ACHN (cell line): ENCODE measurements at places on chromosomes 4 and X.

GRCh38 chr4:153816542-153816941 is 27.7 kb upstream of the SFRP2 start:
- DNase-seq: no peak

DNA sequence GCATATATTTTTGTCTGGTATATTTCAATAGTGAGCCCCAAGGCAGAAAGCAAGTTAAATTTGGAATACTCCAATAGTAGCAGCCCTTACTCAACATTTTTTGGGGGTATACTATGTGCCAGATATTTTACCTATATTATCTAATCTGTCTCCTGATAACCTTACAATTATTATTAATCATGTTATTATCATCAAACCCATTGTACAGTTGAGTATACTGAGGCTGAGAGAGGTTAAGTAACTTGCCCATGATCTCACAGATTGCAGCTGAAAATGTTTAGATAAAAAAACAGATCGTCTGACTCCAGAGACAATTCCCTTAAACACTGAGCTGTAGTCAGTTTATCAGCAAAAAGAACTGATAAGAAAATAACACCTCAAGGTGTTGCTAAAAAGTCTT is 6.5 kb upstream of the RBBP7 start:
- no peak for DNase-seq

GRCh38 chr4:173522951-173523395 is 7.1 kb downstream of the HAND2 start:
- no peak for DNase-seq

GRCh38 chrX:125544031-125544660 is 224.5 kb downstream of the TEX13C start:
- DNase-seq: no peak

DNA sequence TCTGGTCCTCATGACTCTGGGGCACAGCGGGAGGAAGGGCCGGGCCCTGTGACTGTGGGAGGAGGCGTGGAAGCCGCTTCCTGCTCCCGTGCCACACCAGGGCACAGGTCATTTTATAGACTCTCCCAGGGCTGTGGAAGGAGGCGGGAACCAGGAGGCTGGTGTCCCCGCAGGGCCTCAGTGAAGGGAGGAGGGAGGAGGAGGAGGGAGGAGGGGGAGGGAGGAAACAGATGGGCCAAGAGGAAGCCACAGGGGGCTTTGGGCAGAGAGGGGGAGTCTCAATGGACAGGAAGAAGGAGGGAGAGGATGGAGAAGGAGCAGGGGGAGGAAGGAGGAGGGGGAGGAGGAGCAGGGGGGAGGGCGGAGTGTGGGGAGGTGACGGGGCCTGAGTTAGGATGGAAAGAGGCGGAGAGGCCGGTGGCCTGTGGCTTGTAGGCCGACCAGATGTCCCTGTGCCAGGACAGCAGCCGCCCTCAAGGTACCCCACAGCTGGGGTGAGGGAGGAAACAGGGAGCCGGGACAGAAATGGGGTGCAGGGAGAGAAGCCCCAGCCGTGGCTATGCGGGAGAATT is 6.2 kb upstream of the PLCXD1 start:
- DNase-seq: no peak

GRCh38 chrX:17703201-17703600 is 34.1 kb upstream of the SCML1 start:
- DNase-seq: no peak

DNA sequence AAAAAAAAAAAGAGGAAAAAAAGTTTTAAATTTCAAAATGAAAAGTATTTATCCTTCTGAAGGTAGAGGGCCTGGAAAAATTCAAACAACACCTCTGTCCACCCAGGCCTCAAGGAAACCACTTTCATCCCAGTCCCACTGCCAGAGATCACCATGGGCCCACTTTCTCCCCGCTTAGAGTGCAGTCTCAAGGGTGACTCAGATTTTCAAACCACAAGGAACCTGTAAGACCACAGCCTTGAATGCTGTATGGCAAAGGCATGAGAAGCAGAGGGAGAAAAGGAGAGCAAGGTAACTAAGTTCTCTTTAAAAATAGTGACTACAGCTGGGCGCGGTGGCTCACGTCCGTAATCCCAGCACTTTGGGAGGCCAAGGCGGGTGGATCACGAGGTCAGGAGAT is 87.9 kb upstream of the PACRGL start:
- peak; percentile 7 for DNase-seq

GRCh38 chrX:147877726-147878125 is 34.0 kb upstream of the FMR1 start:
- DNase-seq: no peak

DNA sequence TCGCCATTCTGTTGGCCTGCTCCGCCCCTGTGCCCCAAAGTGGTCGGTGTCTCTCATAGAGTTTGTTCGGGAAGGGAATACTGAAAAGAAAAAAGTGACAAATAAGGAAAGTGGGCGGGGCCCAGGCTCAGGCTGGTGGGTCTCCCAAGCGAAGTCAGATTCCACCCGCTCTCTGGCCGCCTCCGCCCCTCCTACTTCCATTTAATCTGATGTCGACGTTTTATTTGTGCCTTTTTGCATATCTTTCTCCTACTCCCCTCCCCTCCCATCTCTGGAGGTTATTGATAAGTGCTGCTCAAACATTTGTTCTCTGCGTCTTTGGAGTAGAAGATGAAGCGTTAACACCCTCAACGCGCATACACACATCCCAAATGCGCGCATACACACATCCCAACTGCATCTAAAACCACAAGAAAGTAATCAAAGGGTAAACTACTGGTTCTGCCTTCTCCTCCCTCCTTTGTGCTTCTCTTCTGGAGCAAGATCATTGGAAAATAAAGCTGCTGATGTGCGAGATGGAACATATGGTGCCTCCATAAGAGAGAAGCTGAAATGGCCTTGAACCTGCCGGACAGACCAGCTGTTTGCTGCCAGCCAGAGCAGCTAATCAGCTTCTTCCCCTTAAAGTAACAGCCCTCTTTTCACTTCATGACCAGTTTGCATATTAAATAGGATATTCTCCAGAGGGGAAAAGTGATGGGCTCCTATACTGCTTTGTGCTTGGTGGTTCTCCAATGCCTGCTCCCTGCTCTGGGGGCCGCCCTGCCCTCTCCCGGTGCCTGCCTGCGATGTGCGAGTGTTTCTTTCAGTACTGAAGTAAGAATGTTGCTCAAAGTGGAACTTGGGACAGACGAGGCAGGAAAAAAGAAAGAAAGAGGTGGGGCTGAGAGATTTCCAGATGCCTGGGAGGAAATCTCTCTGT is 3.1 kb downstream of the MAMLD1 start:
- DNase-seq: peak; percentile 37

DNA sequence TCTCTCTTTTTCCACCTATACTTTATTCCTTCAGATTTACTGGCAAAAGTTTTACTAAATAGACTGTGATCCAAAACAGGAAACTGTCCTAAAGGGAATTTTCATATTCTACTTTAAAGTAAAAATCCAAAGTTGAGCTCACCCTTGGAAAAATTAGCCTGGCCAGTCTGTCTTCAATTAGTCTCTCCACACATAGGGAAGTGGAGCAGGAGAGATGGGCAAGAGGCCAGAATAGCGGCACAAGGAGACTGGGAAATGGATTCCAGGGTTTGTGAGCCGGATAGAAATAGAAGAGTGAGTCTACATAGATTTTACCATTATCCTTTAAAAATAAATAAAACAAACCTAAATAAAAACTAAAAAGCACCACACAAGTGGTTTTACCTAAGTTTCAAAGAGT is 16.2 kb upstream of the FRMD7 start:
- no peak for DNase-seq

DNA sequence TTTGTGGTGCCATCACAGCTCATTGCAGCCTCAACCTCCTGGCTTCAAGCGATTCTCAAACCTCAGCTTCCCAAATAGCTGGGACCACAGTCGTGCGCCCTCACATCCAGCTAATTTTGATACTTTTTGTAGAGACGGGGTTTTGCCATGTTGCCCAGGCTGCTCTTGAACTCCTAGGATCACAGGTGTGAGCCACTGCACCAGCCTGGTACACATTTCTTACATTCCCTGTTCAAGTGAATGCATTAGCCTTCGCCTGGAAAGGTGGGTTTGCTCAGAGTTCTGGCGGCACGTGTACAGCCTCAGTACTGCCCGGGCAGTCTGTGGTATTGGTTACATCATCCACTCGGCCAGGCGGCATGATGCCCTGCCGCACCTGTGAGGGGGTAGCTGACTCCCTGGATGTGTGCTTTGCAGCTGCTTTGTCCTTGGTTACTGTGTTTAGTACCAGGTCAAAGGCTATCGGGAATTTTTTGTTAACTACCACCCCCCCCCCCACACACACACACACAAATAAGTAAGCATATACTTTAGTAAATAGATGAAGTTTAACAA is 57.1 kb downstream of the TNIP2 start:
- no peak for DNase-seq

- no peak for DNase-seq
Observed at GRCh38 chrX:150983521-150984168, 510 bp downstream of the HMGB3 start.

DNA sequence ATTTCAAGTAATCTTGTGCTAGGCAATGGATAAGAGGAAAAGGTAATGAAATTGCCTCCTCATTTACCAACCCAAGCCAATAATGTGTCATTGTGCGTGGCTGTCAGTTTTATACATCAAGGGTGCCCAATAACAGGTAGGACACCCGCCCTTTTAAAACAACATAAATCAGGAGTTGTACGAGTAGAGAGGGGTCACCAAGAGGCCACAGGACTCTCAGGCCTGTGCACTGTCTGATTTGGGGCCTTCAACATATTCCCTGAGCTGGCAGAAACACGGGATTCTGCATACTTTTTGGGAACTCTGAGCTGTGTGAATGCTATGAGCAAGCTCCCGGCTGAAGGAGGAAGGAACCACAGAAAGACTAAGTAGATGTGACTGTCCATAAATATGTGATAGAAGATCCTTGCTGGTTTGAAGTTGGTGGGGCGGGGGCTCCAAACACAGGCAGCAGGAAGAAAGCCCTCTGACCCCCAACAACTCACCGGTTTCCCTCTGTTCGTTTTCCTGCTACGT is 82.7 kb upstream of the MAML3 start:
- DNase-seq: no peak

GRCh38 chr4:689723-690122 is 772 bp upstream of the SLC49A3 start:
- DNase-seq: no peak

GRCh38 chr4:186020793-186021407 is 48.1 kb upstream of the TLR3 start:
- no peak for DNase-seq

DNA sequence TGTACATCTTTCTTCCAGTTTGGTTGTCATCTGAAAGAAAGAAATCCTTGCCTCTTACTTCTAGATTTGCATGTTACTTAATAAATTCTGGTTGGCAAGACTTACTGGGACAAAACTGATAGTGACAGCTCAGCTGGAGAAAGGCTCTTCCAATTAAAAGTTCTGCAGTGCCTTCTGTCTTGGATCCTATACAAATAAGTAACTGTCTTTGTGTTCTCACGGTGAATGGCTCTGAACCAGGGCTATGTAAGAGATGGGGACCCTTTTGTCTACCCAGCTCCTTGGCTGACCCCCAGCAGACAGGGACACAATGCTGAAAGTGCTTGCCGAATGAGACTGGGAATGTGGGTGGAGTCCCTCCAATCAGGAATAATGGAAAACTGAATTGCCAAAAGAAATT is 89.5 kb downstream of the AASDH start:
- DNase-seq: no peak

- DNase-seq: no peak
Observed at GRCh38 chr4:3062471-3062870, 11.9 kb downstream of the HTT-AS start.

GRCh38 chrX:48751343-48751742 is 10.2 kb upstream of the GLOD5 start:
- no peak for DNase-seq

DNA sequence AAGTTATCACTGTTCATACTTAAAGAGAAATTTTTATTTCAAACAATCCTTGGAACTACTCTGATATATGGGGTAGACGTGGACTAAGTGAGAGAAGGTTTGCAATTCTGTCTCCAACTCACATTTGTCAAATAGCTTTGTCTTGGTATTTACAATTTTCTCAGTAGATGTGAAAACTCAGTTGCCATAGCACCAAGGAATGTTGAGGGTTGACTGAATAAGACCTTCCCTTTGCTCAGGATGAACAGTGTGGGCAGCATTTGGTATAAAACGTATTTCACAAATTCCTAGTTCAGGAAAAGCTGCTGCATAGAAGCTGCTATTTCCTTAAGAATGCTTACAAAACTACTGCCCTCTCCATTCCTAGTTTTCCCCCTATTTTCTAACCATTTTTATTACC is 399.5 kb downstream of the NKX6-1 start:
- no peak for DNase-seq

DNA sequence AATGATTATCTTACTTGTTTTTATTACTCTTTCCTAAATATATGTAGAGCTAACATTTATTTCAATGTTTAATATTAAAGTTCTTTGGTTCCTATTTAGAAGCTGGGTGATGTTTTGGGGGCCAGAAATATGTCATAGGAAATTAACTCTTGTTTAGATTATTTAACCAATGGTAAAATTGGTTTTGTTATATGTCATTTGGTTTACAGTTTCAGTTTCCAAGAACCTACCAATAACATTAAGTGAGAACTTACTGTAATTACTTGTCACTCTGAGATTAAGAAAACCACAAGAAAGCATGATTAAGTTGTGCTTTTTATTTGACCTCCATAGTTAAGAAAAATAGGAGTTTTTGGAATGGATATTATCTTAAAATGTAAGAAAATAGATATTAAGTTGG is 121.2 kb downstream of the NDST3 start:
- DNase-seq: no peak

- peak; percentile 31 for DNase-seq
Observed at GRCh38 chr4:156113138-156113765, 159.6 kb upstream of the CTSO start.

GRCh38 chr4:140152751-140153418 is 1.1 kb downstream of the MAML3 start:
- peak; percentile 14 for DNase-seq

DNA sequence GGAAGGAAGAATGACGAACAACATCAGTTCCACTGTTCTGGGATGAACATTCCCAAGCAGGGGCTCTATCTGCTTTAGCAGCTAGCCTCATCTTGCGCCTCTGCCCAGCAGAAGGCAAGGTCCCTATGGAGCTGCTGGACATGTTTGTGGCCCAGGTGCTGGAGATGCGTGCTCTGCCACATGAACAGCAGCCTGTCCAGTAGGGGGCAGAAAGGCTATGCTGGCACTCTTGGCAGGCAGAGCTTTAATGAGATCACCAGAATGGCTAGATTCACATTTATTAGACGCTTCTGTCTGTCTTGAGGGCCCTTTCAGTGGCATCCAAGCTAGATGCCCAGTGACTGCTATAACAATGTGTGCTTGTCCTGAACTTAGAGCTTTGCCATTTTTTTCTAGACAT is 1826.0 kb downstream of the STIM2 start:
- peak; percentile 61 for DNase-seq

DNA sequence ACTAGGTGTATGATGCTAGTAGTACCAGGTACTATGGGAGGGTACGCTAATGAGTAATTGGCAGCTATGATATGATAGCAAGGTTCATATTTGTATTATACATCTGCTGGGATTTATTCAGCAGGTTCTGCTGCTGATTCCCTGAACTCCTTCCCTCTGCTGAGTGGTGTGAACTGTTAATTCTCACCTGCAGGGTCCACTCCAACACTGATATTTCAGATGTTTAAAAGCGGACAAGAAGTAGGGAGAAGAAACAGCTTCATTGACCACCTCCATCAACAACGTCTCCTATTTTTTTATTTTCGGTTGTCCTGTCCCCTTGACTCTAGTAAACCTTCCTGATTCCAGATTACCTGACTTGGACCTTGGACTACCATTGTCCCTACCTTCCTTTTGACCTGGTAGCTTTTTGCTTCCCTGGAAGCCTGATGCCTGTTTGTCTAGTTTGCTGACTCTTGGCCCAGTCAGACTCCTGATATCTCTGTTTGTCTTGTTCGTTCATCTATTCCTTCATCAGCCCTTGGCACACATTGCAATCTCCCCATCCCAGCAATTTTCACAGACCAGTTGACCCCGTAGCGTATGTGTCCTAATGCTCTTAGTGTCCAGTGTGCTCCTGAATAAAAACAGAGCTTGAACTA is 34.0 kb upstream of the RNF128 start:
- DNase-seq: no peak
